Hair follicle dermal papilla cell (primary cell): ENCODE measurements at places on chromosomes 5 and 9. TPM values are rescaled to one million over a fixed set of nuclear protein-coding genes. Genes with fewer than 3 reads are reported as not detected.

CCL27 gene
- not detected in 2 replicates for total RNA-seq

NDFIP1 gene
- 69.7 and 119 TPM in 2 replicates for total RNA-seq

UBTD2 gene
- total RNA-seq = 46.3 and 50.6 TPM in 2 replicates

PLPPR1 gene
- not detected in 2 replicates for total RNA-seq

STPG3 gene
- total RNA-seq = not detected in 2 replicates

P4HA2 gene
- 181 and 200 TPM in 2 replicates for total RNA-seq

SPINK13 gene
- not detected in 2 replicates for total RNA-seq

CDKN2B gene
- total RNA-seq = 17.9 and 22.1 TPM in 2 replicates

GRXCR2 gene
- total RNA-seq = not detected in 2 replicates
